ENCODE measurements at places on chromosomes 2 and 18. TPM values are rescaled to one million over a fixed set of nuclear protein-coding genes. Genes with fewer than 3 reads are reported as not detected.
A peak's percentile ranks its signal among the peaks of the same experiment; 100 is the strongest.

The COL4A4 gene
- total RNA-seq = 26.4 TPM

GRCh38 chr2:131673400-131674173, 145.9 kb downstream of the CCDC74A start:
- H3K4me3 ChIP-seq = peak overlapping the region; percentile 37
- H3K36me3 ChIP-seq = no peaks in the 10 kb centered on the region
- H3K27me3 ChIP-seq = no peaks in the 10 kb centered on the region
- DNase-seq = peak; percentile 84

The RAMP1 gene
- total RNA-seq = 3.4 TPM

GRCh38 chr18:7023581-7023980, 94.0 kb downstream of the LAMA1 start:
- H3K27me3 ChIP-seq = no peaks in the 10 kb centered on the region
- H3K4me3 ChIP-seq = no peak overlapping the region
- no peak for DNase-seq
- no peaks in the 10 kb centered on the region for H3K4me1 ChIP-seq

The DLX1 gene
- not detected for total RNA-seq

- H3K4me1 ChIP-seq = no peaks in the 10 kb centered on the region
- no peaks in the 10 kb centered on the region for H3K27me3 ChIP-seq
- H3K36me3 ChIP-seq = no peaks in the 10 kb centered on the region
- no peak overlapping the region for H3K4me3 ChIP-seq
- no peak overlapping the region for H3K27ac ChIP-seq
Measured at GRCh38 chr2:30985493-30986230, 152.6 kb downstream of the GALNT14 start.

- H3K27ac ChIP-seq = peak overlapping the region; percentile 93
- no peaks in the 10 kb centered on the region for H3K27me3 ChIP-seq
- H3K36me3 ChIP-seq = peaks cover 36% of the 10 kb centered on the region
- DNase-seq = peak; percentile 100
Measured at GRCh38 chr2:218406209-218406948, 6.7 kb downstream of the CTDSP1 start.

DNA sequence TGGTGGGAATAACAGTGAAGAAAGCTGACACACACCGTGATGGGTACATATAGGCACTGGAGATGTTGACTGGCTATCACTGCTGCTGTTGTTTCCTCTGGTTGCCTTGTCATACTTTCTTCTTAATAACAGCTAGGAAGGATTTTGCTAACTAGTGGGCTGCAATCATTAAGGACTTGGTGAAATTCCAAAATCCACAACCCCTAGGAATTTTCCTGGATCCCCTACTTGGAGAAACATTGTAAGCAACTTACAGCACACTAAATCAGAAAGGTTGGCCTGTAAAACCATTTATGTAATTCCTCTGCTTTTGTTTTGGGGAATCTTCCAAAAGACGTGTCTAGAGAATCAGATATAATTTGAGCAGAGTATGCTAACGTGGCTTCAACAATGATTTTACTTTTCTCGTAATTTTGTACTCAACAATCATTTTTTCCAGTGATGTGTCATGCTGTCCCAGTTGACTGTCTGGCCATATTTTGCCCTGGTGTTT, 8.0 kb upstream of the COL3A1 start:
- no peaks in the 10 kb centered on the region for H3K36me3 ChIP-seq
- no peak overlapping the region for H3K27ac ChIP-seq
- H3K4me1 ChIP-seq = no peaks in the 10 kb centered on the region

- no peak overlapping the region for H3K4me3 ChIP-seq
- peaks cover 15% of the 10 kb centered on the region for H3K4me1 ChIP-seq
- peak overlapping the region; percentile 69 for H3K27ac ChIP-seq
Measured at GRCh38 chr18:9683418-9684396, 24.4 kb upstream of the RAB31 start.

The NPAS2 gene
- 14.0 TPM for total RNA-seq

The AGXT gene
- 0.30 TPM for total RNA-seq

GRCh38 chr18:62621546-62621945, 93.8 kb upstream of the PHLPP1 start:
- no peaks in the 10 kb centered on the region for H3K36me3 ChIP-seq
- no peak for DNase-seq
- H3K27me3 ChIP-seq = no peaks in the 10 kb centered on the region
- peaks cover 14% of the 10 kb centered on the region for H3K4me1 ChIP-seq
- H3K4me3 ChIP-seq = no peak overlapping the region

All from upper lobe of left lung (tissue), 6 donors.